ENCODE measurements at places on chromosomes 3 and 15.

- no peak for DNase-seq
These were observed 4.1 kb upstream of the TGM5 start for GRCh38 chr15:43270676-43271306.

DNA sequence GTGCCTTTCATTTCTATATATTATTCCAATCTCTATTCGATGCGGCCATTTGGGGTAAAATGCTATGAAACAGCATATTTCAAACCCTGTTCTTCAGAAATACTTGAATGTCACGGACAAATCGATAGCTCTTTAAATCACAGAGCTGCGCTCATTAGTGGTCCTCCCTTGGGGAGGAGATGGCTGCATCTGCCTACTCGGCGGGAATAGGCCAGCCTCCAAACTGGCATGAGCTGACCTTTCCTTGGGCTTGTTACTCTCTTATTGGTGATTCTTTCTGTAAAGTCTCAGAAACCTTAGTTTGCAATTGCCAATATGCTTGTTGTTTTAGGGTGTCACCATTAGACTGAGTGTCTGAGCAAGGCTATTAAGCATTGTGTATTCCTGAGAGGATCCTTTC lies 120.9 kb downstream of the BDH1 start:
- no peak for DNase-seq

DNA sequence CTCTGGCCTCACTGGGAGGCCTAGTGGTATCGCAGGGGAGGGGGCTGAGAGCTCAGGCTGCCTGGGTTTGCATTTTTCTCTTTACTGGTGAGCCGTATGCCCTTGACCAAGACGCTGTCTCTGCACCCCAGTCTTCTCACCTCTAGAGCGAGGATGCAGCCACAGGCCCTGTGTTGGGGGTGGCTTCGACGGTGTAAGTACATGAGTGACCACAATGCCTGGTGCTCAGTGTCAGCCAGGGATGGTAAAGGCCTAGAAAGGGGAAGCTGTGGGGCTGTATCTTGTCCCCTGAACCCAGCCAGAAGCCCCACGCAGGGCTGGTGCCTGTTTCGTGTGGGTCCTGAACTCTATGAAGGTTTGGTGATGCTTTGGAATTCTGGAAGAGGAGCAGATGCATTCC lies 19.8 kb downstream of the SYNM start:
- no peak for DNase-seq

DNA sequence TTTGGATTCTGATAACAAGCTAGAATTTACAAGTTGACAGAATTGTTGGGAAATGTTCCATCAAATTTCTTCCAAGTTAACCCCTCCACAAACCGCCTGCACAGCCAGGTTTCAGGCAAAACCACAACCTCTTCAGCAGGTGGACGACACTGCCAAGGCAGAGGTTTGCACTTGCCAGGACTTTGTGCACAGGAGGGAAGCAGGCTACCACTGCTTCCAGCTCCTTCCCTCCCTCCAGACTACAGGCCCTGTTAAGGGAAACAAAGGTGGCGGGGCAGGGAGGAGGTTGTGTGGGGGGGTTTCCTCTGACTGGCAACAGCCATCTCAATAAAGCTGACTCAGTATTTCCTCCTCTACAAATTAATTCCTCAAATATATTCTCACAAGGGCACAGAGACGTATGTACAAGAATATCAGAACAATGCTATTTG lies 42.2 kb downstream of the TBC1D2B start:
- no peak for DNase-seq

GRCh38 chr3:59246719-59247401 lies 197.0 kb upstream of the CFAP20DC start:
- no peak for DNase-seq

DNA sequence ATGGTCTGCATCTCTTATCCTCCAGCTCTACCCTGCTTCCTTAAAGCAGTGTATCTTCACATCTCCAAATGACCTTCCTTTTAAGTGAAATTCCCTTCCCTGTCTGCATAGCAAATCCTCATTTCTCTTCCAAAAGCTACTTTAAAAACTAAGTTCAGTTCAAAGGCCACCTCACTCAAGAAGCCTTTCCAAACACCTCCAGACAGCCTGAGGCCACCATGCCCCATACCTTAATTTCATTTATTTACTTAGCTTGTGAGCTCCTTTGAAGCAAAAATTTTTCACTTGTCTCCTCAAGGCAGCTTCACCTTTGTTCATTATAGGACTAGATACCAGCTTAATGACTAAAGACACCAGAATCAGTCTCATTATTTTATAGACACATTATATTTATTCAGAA lies 39.4 kb downstream of the PIGB start:
- DNase-seq, result no peak

GRCh38 chr15:31469786-31470525 lies 143.3 kb downstream of the KLF13 start:
- no peak for DNase-seq

GRCh38 chr3:35241236-35241635 lies 398.1 kb upstream of the ARPP21 start:
- no peak for DNase-seq

DNA sequence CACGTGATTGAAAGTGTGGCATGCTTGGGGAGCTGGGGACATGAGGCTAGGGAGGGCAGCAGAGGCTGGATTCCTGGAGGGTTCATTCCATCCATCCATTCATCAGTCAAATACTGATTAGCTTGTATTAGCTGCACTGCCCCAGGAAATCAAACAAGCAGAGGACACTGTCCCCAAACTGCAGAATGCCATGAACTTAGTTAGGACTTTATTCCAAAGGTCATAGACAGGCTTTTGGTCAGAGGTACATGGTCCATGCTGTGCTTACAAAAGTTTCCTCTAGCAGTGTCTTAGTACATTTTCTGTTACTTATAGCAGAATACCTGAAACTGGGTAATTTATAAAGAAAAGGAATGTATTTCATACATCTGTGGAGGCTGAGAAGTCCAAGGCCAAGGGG lies 47.7 kb downstream of the LMCD1 start:
- DNase-seq, result no peak

- peak; percentile 24 for DNase-seq
These were observed 33.0 kb upstream of the AMOTL2 start for GRCh38 chr3:134407239-134407625.
